SK-N-SH treated with all-trans-retinoic acid at 6 μM for 48 hours (cell line): ENCODE measurements at places on chromosomes 4 and X.

DNA sequence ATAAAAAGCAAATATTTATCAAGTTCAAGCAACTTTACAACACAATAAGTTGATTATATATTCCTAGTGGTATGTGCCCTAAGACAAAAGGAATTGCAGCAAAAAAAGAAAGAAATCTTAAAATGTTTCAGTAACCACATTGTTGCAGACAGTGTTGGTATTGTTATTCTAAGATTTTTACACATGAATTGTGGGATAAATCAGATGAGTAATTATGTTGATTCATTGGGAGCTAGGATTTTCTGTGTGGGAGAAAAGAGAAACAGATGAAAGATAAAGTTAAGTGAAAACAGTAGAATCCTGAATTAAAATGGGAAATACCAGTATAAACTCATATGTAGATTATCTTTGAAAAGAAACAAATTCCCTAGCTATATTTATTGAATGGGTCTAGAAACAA is 362.4 kb downstream of the PPP3CA start:
- peak; percentile 47 for ATAC-seq

- peak; percentile 97 for ATAC-seq
These were observed 186.5 kb downstream of the MSL3 start for GRCh38 chrX:11944501-11944900.

- ATAC-seq, result peak; percentile 79
These were observed 434.7 kb downstream of the PACRGL start for GRCh38 chr4:21134994-21135393.

DNA sequence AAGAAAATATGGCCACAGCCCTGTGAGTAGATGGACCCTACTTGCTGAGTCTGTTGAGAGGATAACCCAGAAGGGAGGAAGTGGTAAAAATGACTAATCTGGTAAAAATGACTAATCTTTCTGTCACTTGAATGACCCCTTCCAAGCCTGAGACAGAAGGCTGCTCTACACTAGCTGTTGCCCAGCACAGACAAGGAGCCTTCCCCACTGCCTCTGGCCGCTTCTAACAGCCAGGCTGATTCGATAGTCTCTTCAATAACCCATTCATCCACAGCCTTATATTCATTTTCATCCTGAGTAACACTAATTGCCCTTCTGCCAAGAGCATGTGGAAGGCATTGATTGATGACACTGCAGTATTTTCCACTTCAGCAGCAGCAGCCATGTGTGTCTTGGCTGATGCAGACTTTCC is 18.4 kb downstream of the MAGEB17 start:
- peak; percentile 92 for ATAC-seq

DNA sequence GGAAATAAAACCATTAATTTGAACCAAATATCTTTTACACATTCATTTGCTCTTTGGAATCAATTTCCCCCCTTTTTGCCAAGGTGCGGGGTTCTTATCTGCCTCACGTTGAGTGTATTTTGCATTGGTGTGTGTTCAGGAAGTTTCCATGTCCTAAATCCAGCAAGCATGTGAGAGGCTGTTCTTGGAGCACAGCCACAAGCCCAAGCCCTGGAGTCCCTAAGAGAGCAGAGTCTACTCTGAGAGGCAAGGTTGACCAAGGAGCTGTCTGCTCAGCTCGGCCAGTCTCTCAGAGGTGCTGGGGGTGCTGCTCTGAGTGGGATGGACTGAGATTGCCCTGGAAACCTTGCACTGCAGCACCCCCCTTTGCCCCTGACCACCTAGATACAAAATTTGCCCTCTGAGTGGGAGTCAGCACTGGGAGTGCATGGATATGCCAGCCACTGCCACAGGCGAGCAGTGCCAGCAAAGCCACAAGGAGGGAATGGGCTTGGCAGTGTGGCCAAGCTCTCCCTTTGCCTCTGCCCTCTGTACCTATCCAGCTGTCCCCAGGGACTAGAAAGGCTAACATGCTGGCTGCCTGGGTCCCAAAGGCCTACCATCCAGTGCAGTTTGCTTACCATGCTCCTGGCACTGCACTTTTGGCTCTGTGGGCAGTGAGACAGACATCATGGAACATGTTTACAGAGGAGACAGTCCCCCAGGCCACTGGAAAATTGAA is 20.5 kb upstream of the FAM193A start:
- no peak for ATAC-seq

DNA sequence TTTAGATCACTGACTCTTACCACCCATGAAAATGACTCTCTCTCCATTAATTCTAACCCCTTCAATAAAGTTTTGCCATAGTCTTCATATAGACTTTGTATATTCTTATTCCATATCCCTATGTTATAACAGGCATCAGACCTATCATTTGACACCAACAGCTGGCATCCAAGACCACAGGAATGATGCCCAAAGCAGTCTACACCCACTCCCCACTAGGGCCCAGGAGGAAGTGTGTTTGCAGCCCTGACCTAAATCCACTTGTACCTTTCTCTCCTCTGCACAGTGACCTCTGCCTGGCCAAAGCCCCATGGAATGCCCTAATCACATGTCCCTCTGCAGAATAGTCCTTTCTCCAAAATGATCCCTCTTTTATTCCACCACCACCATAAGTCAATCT is 219.2 kb downstream of the CBR4 start:
- no peak for ATAC-seq

- ATAC-seq, result no peak
These were observed 102.9 kb downstream of the SYTL5 start for GRCh38 chrX:38109042-38109898.

DNA sequence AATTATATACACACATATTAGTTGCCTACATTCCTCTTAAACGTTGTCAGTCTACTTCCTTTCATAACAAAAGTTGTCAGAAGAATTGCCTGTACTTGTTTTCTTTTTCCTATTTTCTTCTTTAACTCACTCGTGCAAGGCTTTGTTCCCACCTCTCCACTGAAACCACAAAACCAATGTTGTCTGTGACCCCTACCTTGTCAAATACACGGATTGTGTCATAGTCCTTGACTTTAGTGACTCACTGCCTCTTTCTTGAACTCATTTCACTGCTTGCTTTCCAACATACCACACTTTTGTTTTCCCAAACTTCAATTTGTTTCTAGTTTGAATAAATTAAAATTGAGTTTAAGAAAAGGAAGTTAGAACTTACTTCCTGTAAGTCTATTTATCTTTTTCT is 283.9 kb upstream of the AGA start:
- no peak for ATAC-seq

DNA sequence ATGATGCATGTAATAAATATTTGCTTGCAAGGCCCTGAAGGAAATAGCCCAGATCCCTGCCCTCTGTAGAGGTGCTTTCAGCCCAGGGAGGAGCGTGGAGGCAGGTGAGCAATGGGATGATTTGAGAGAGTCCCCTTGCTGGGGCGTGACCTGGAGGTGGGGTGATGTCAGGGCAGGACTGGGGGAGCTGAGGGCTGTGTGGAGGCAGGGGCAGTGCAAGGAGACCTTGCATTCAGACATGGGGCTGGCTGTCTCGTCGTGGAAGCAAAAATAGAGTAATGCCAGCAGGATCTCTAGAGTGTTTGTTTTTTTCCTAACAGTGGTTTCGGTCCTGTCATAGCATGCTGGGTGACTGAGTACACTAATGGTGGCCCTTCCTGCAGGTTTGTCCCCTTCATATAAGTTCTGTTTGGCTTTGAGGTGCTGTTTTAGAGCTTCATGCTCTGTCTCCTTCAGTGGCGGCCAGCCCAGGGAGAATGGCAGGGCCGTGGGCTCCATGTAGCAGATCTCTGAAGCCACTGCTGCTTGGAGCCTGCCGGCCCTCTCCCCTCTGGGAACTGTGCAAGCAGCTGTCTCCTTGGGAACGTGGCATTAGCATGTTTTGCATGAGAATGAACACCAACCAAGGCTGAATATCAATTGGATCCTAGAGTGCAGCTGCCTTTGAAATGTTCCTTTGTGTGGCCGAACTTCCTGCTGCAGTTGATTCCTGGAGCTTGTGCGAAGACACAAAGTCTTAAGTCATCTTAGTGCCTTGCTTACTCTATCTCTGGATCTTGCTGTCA is 39.3 kb upstream of the CLDN34 start:
- ATAC-seq, result no peak

DNA sequence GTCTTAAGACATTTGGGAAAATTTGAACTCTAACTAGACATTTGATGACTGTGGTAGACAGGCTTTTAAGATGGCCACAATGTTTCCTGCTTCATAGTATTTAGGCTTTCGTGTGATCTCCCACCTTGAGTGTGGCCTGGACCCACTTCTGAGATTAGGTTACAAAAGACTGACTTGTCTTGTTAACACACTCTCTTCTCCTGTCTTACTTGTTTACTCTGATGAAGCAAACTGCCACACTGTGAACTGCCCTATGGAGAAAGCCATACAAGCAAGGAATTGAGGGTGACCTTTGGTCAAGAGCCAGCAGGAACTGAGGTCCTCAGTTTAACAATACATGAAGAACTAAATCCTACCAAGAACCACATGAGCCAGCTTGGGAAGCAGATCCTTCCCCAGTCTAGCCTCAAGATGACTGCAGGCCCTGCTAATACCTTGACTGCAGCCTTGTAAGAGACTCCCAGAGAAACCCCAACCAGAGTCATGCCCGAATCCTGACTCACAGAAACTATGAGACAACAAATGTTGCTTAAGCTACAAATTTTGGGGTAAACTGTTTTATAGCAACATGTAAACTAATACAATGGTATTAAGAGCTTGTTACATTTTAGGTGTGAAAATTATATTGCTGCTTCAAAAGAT is 20.3 kb downstream of the UBA6 start:
- no peak for ATAC-seq

- no peak for ATAC-seq
These were observed 67.5 kb downstream of the ABCG2 start for GRCh38 chr4:88090898-88091297.

DNA sequence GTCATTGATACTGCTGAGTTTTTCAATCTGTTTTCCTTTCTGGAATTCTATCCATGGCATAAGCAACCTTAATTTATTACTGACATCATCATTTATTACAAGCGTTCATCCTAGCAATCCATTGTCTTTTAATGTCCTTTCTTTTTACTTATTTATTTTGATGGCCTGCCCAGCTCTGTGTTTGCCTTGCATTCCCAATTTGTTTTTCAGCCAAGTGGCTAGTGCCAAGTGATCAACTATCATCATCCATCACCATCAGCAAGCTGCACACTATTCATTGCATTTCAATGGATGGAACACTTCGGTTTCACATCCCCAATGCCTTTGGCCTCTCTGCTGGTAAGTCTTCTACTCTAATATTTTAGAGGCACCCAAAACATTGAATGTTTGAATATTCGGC is 831.7 kb upstream of the EPHA5 start:
- ATAC-seq, result no peak

- ATAC-seq, result no peak
These were observed 285.7 kb upstream of the TRAM1L1 start for GRCh38 chr4:117370944-117371668.

GRCh38 chr4:18513861-18514260 is 492.3 kb upstream of the LCORL start:
- ATAC-seq, result no peak

- peak; percentile 66 for ATAC-seq
These were observed 67.1 kb downstream of the DCLK2 start for GRCh38 chr4:150145090-150145945.

DNA sequence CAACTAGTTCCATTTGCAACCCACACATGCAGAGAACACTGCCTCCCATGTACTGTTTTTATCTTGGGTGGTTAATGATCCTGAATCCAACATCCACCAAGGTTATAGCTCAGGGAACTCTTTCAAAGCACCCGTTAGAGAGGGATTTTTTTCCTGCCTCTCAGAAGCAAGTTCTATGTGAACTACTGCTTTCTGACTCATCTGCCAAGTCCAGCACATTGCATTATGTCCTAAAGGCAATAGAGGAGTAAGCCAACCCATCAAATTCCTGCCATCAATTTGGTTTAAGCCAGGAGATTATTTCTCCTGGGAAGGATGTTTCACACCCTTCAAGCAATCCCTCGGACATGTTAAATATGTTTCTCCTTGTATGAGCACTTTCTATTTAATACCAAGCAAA is 334.5 kb downstream of the GASK1B start:
- no peak for ATAC-seq

DNA sequence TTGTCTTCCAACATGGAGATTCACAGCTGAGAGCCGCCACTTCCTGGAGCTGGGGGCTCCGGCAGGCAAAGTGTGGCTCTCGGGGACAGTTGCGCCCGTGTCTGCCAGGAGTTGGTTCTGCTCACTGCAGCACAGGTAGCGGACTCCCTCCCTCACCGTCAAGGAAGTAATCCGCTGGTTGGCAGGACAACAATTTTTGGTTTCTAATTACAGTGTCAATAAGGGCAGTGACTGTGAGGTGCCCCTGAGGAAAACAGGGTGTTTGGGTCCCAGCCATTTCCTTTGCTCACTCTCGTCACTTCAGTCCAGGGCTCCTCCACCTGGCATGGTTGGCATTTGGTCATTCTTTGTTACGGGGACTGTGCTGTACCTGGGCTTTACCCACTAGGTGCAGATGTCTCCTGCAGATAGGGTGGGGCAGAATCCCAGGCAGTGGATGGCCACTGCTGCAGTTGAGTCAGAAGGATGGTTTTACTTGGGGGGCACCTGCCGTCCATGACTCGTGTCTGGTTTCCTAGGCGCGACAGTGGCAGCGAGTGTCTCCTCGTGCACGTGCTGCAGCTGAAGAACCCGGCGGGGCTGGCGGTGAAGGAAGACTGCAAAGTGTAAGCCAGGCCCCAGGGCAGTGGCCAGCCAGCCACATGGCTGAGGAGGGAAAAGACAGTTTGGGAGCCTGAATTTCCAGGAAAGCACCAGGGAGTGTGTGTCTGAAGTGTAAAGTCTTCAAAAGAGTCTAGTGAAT is 32.1 kb upstream of the CLCN4 start:
- ATAC-seq, result no peak

GRCh38 chr4:169062897-169063244 is 52.8 kb upstream of the CBR4 start:
- ATAC-seq, result no peak

DNA sequence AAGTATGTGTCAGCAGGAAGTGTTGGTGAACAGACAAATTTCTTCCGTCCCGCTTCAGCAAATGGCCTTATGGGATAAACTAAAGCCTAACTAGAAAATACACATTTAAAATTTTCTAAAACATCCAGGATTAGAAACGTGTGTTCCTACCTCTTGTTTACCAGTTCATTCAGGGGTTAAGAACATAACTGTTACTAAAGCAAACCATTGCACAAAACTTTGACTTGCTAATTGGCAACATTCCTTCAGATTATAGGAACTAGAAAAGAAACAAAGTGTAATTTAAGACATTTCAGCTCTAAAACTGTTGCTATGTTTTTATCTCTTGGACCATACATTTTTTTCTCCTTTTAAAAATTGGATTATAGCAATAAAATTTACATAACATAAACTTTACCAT is 39.5 kb upstream of the CXCL13 start:
- no peak for ATAC-seq

- no peak for ATAC-seq
These were observed 321.6 kb downstream of the TENM3 start for GRCh38 chr4:182564724-182565369.

- no peak for ATAC-seq
These were observed 739.6 kb upstream of the SLIT2 start for GRCh38 chr4:19512086-19512485.

- no peak for ATAC-seq
These were observed 12.8 kb upstream of the MBNL3 start for GRCh38 chrX:132501606-132502005.
